ENCODE measurements at places on chromosomes 3 and 15.

- DNase-seq: no peak
Observed at GRCh38 chr15:89052474-89052873, 35.8 kb upstream of the ABHD2 start.

DNA sequence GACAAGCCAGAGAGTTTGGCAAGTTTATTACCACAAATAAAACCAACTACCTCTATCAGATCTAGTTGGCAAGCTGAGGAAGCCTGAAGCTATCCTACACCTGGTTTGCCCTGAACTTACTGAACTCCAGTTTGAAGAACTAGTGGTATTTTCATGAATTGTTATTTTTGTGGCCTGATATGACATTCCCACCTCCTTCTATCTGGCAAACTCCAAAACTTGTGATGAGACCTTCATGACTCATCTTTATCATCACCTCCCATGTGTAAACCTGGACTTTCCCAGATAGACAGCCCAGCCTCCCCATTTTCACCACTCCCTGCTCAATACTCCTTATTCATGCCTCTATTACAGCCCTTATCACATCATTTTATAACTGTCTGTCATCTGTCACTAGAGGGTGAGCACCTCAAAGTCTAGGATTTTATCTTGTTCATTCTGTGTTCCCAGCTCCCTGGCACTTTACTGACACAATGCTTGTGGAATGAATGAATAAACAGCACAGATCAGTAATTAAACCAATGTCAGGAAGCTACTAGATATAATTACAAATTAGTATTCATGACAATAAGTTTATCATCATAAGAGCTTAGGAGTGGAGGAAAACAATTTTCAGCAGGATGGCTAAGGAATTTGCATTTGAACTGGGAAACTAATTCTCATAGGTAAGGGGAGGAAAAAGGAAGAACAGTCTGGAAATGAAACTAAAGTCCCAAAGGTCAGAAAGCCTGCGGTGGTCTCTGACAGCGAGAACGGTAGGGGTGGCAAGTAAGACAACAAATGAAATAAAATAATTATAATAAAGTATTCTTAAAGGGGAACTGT lies 13.2 kb upstream of the TRANK1 start:
- no peak for DNase-seq

DNA sequence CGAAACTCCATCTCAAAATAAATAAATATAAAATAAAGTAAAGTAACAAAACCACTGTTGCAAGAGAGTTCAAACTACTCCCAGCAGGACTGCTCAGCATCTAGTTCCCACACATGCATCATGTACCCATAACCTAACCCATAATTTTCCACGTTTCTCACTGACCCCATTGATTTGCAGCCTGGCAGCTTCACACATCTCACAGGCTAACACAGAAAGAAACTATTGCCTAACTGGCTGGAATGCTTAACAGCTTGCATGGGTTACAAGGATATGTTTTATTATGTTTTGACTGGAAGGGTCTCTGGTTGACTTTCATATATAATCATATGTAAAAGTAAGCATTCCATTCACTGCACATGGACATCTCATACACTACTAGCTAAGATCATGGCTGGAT lies 55.6 kb upstream of the TBC1D23 start:
- no peak for DNase-seq

- DNase-seq: no peak
Observed at GRCh38 chr15:63238796-63239195, 38.6 kb upstream of the APH1B start.

GRCh38 chr3:182292591-182292990 lies 500.7 kb upstream of the ATP11B start:
- no peak for DNase-seq

- peak; percentile 90 for DNase-seq
Observed at GRCh38 chr15:64355944-64356709, at the start of gene CSNK1G1. Gene CSNK1G1 (minus strand): TSS chr15:64356173. CDS start chr15:64300499, 55,674 bp downstream.

DNA sequence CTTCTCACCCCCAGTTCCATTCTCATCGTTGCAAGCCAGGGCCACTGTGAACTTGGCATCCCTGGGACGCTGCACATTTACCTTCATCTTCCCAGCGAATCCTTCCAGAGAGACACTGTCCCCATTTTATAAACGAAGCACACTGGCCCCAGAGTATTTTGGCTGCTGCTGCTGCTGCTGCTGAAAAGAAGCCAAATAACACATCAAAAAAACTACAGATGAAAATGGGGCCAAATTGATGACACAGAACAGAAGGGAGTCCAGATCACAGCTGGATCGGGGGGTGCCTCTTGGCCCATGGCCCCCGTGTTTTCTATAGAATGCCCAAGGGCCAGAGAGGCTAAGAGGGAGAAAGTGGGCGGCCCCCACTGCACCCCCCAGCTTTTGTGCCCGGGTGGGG lies 221.0 kb upstream of the IGF1R start:
- no peak for DNase-seq

- DNase-seq: no peak
Observed at GRCh38 chr3:172553526-172554252, 30.5 kb upstream of the TNFSF10 start.

DNA sequence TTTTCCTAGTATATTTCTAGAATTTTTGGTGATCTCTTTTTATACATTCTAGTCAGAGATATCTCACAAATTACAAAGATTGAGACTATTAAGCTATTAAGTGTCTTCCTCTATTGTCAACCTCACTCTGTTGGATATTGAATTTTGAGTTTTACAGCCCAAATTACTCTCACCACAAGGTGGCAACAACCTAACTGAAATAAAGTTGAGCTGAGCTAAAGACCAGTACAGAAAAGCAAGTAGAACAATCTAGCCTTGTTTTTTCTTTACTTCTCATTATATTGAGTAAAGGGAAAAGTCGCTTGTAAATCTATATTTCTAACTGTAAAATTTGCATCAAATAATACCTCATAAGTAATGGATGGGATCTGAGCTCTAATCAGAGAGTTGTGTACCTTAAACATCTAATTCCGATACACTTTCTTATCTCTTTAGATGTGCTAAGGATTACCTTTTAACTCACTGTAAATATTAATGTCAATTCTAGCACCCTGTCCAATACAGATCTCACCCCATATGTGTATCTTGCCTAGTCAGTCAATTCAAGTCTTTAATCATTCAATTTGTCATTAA lies 13.6 kb upstream of the COMMD2 start:
- no peak for DNase-seq

DNA sequence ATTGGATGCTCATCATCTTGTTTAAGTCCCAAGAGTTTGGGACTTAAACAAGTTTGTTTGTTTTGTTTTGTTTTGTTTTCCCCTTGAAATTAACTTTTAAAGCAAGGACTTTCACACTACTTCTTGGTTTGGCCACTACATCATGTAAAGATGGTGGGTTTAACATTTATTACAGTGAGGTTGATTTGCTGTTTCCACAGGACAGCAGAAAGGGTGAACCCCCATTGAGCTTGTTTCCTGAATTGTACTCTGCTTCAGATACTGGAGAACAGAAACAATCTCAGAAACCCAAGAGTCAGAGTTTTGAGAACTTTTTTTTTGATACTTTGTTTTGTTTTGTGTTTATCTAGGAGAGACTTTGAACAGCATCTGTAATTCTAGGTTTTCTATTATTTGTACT lies 6.7 kb downstream of the POU1F1 start:
- no peak for DNase-seq

DNA sequence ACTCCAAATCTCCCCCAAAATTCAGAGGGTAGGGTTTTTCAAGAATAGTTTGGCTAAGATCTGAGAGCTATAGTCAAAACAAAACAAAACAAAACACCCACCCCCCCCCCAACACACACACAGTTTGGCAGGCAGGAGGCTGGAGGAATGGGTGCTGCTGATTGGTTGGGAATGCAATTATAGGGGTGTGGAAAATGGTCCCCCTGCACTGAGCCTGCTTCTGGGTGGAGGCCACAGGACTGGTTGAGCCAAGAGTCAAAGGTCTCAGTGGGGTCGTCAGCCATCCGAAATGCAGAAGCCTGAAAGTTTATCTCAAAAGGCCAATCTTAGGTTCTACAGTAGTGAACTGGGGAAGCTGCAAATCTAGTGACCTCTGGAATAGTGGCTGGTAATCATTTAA lies 2.5 kb upstream of the HACD2 start:
- no peak for DNase-seq

- no peak for DNase-seq
Observed at GRCh38 chr3:182309120-182309519, 484.2 kb upstream of the ATP11B start.

DNA sequence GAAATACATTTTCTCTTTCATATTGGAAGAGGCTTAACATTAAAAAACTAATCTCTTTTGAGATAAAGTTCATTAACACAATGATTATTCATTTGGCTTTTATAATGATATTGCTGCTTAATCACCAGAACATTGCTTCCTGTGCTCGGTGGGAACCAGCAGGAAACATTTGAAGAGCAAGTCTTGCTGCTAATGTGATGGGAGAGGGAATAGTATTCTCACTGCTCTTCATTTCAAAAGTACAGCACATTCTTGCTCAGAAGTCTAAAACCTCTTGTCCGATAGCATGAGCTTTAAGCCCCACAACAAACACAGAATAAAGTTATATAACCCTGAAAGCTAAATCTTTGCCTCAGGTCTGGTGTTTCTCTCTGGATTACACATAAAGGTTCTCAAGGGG lies 190.8 kb upstream of the CNTN4 start:
- no peak for DNase-seq

GRCh38 chr3:181855825-181856224 lies 144.1 kb downstream of the SOX2 start:
- DNase-seq: no peak

DNA sequence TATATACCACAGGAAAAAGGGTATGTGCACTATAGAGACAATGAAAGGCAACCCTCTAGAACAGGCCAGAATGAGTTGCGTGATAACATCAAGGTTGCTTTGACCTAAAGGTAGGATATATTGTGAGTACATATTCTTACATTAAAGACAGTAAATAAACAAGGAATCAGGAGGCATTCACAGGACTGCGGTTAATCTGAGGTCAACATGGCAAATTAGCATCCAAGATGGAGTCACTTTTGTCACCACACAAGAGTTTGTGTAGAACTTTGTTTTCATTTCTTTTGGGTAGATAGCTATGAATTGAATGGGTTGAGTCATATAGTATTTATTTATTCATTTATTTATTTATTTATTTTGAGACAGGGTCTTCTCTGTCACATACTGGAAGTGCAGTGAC lies 11.5 kb upstream of the SCAP start:
- no peak for DNase-seq

DNA sequence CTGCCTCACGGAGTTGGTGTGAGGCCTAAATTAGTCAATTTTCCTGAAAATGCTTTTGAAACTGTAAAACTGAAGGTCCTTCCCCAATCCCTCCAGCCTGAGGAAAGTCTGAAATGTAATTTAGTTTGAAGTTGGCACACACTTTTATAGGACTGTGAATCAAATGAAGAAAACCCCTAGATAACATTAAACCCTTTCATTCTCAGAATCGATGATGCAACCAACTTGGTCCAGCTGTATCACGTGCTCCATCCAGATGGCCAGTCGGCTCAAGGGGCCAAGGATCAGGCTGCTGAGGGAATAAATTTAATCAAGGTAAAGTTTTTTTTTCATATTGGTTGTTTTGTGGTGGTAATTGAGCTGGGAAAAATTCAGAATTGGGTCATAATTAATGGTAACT lies 11.7 kb downstream of the MRPS22 start:
- DNase-seq: no peak

Data from activated T-cell treated with anti-CD3 and anti-CD28 coated beads, Interleukin-2, amount 50 U/mL, for 1 hour (primary cell).